T-helper 2 cell (primary cell): ENCODE measurements at places on chromosomes 16 and 17.

- no peak for DNase-seq
These were observed 17.9 kb downstream of the PSME3IP1 start for GRCh38 chr16:57167953-57168352.

DNA sequence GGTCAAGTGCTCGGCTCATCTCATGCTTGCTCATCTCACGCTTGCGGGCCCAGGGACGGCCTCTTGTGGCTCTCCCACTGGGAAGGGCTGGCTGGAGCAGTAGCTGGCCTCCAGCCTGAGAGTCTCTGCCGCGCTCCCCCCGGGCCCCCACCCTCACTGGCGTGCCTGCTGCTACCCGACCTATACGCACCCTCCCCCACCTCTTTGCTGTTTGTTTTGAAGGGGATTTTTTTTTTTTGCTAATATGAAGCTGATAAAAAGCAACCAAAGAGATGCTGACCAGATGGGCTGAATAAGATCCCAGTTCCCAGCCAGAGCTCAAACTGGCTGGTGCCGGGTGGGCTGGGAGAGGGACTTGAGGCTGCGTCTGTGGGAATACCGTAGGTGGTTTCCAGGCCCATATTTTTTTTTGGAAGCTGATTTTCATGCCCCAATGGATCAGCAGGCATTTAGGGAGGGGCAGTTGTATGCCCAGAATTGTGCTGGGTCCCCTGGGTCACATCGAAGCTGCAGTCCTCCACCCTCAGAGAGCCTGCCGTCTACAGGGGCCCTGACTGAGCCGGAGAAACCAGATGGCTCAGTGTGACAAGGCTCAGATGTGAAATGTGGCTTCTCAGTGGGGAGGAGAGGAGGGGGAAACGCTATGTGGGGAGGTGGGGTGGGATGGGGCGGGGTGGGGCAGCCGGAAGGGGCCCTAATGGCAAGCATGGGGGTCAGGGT lies 115.0 kb downstream of the RAP1GAP2 start:
- no peak for DNase-seq

- no peak for DNase-seq
These were observed 295.3 kb upstream of the PMFBP1 start for GRCh38 chr16:72467157-72467759.

- no peak for DNase-seq
These were observed 14.6 kb downstream of the MYO15A start for GRCh38 chr17:18122990-18123753.

- DNase-seq, result no peak
These were observed 2.4 kb downstream of the PABPN1L start for GRCh38 chr16:88864099-88864498.
